Activated naive CD4-positive, alpha-beta T cell treated with anti-CD3 and anti-CD28 coated beads for 36 hours (primary cell): ENCODE measurements at places on chromosomes 12 and 14.
A peak's percentile ranks its signal among the peaks of the same experiment; 100 is the strongest.

DNA sequence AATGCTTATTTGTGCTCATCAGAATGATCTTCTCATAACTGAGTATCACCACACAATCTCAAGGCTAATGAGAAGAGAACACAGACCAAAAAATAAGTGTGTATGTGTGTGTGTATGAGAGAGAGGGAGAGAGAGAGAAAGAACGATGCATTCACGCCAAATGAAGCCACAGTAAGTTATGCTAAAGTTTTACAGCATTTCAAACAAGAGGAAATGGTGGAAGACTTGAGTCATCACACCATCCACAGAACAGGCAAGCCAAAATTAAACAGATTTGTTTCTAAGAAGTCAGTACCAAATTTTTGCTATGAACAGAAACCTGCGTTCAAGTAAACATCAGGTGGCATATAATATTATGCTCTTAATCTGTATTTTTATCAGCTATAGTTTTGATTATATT lies 141.2 kb downstream of the MED13L start:
- peak; percentile 33 for DNase-seq

GRCh38 chr14:103008126-103008525 lies 49.2 kb downstream of the CDC42BPB start:
- no peak for DNase-seq

GRCh38 chr14:20421267-20421666 lies 8.0 kb upstream of the TEP1 start:
- DNase-seq: no peak

DNA sequence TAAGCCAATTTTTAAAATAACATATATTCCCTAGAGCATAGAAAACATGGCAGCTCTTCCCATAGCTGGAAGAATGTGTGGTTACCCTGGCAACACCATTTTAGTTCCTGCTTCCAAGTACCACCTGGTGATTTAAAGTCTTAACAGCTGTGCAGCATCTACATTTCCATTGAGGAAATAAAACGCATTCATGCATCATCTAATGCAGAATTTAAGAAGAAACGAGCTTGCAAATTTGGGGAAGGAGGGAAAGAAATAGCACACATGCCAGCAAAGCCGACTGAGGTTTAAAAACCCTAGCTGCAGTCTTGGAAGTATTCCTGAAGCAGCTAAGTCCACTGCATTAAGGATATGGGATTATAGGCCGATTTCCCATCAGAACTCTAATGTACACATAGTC lies 22.8 kb upstream of the SLC38A2 start:
- no peak for DNase-seq

DNA sequence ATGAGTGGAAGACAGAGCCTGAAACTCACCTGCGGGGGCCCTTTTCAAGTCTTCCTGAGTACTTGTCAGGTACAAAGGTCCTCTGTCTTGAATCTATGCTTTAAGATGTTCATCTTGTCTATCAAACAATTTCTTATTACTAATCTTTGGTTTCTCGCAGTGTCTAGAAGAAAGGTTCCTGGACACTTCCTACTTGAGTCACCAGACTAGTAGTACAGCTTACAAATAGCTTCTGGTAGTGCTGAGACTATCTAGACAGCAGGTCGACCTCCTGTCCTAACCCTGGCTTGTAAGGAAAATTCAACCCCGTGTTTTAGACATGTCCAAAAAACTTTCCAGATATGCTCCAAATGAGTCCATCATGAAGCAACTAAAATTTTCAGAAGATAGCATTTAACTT lies 11.2 kb upstream of the ARID2 start:
- DNase-seq: no peak

GRCh38 chr12:24933694-24934407 lies 15.1 kb downstream of the BCAT1 start:
- DNase-seq: no peak

DNA sequence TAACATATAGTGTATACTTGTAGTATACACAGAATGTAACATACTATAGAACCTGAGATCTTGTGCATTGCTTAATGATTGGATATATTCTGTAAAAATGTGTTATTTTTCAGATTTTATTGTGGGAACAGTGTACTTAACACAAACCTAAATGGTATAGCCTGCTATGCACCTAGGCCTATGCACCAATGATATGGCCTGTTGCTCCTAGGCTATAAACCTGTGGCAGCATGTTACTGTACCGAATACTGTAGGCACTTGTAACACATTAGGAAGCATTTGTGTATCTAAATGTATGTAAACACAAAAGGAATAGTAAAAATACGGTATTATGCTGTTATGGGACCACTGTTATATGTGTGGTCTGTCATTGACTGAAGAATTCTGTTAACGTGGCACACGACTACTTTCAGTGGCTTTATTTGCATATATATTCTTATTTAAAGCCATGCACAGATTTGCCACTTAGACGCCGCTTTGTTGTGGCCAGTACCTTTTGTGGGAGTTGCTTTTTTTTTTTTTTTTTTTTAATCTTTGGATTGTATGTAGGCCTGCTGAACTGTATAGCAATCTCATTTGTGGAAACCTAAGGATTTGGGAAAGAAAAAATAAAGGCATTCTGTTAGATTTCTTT lies 7.4 kb downstream of the PAPOLA start:
- no peak for DNase-seq

DNA sequence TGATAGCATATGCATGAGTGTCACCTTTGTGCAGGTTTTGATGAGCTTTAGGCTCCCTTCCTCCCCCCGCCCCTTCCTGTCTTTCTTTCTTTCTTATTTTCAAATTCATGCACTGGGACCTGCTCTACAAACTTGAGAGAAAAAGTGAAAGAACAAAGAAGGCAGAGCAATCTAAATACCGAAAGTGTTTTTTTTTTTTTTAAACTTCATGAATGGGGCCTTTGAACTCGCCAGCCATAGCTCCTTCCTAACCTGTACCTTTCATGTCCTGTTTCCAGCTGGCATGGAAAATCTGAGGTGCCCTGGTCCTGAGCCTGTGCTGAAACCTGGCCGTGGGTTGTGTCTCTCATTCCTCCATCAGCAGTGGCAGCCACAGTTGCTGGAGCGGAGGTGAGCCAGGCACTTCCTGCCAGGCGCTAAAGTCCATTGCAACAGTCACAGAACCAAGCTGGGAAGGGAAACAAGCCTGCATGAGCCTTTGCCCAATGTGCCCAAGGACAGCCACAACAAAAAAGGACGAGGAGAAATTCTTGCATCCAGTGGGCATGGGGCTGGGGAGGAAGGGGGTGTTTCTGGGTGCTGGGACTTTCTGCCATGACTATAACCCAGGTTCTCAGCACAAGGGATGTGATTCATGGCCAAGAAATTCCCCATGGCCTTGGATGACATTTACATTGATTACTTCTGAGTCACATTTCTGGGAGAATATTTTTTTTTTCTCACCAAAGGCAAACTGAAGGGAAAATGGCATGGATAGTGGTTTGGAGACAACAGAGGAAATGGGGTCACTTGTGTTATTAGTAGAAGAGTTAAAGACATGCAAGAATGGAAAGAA lies 102.7 kb downstream of the TMEM30B start:
- peak; percentile 78 for DNase-seq

DNA sequence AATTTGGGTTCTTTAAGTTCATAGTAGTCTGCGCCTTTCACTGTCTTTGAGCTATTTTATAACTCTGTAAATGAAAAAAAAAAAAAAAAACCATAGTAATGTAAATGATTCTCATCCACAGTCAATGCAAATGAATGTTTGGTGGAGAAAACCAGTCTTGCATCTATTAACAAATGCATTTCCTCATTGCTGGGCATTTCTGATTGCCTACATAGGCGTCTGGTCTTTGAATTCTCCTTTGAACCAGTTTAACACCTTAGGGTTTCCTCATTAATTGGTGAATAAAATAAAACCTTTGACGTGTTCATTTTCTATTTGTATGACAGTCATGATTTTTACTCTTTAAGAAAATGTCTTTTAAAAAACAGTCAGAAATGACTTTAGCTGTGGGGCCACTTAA lies 114.8 kb downstream of the C12orf75 start:
- DNase-seq: no peak

- no peak for DNase-seq
Measured at GRCh38 chr12:83145325-83145840, 458.7 kb downstream of the TMTC2 start.

GRCh38 chr14:98456231-98456630 lies 815.8 kb downstream of the BCL11B start:
- DNase-seq: no peak

- no peak for DNase-seq
Measured at GRCh38 chr14:49516286-49516685, 69.9 kb downstream of the RPS29 start.

- DNase-seq: peak; percentile 26
Measured at GRCh38 chr14:22319526-22320361, 269.3 kb downstream of the DAD1 start.

- no peak for DNase-seq
Measured at GRCh38 chr12:45406988-45407850, 191.3 kb downstream of the ANO6 start.

DNA sequence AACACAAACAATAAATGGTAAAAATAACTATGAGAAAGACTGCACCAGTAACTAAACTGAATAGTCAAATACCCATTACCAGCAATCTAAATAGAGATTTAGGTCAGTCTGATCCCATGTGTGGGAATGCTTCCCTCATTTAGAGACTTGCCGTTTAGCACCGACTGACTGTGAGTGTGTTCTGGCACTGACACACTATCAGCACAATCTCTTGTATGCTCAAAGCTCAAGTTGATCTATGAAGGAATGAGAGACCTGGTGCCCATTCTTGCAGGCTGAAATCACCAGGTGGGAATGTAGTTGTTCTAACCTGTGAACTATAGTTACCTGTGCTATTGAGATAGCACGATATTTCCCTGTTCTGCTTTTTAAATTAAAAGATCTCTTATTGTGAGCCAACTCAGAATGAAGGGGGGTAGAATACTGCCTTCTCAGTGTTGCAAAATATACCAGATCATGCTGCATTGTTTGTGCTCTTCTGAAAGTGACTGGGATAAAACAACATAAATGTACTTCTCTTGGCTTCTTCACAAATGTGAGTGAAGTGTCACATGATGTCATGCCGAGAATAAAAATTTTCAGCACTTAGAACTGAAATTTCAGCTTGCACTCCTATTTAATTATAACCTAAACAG lies 99.6 kb downstream of the LIN7A start:
- no peak for DNase-seq

- DNase-seq: no peak
Measured at GRCh38 chr12:71567537-71567936, 96.1 kb downstream of the ZFC3H1 start.

GRCh38 chr12:109873653-109874052 lies 6.7 kb downstream of the GLTP start:
- DNase-seq: no peak

GRCh38 chr14:93976477-93977057 lies at the start of gene ASB2:
Gene ASB2 (minus strand): TSS chr14:93976570. CDS start chr14:93964539, 12,031 bp downstream.
- peak; percentile 67 for DNase-seq

DNA sequence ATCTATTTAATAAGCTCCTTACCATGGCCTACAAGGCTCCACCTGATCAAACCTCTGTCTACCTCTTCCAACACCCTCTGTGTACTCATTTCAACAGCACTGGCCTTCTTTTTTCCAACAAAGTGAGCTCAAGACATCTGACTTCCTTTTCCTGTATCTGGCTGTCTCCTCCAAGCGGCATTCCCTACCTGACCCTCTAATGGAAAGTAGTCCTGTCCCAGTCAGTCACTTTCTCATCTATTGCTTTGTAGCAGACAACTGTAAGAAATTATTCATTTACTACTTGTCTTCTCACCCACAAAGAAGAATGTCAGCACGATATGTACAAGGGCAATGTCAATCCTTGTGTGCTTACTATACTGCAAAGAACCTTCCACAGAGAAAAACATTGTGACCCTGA lies 149.6 kb downstream of the MED13L start:
- DNase-seq: no peak

DNA sequence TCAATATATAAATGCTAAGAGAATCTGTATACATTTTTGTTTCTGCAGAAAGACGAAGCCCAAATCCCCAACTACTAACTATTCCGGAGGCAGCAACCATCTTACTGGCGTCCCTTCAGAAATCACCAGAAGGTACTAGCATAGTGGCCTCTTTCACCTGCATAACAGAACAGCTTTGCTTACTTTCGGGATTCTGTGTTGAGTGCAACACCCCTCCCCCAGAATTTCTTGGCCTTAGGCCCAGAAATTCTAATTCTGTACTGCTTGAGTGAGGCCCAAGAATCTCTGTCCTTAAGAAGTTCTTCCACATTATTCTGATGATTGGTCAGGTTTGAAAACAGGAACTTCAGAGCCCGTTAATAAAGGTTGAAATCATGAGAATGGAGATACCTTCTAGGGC lies 2.9 kb downstream of the SPX start:
- DNase-seq: no peak

- no peak for DNase-seq
Measured at GRCh38 chr12:10241290-10241689, 28.6 kb downstream of the GABARAPL1 start.

DNA sequence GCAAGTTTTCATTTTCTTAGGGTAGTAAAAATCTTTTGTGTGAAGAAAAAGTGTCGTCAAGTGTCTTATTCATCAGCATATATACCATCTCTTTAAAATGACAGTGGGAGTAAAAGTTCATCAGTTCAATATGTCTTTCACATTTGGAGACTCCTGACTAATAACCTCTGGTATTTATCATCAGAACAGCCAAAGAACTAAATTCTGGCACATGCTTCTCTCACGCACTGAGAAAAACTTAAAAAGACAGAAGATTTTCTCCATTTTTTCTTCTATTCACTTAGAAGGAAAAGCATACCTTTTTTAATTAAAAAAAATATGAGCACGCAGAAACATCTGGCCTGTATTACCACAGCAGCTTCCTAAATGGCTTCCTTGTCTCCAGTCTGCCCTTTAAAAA lies 265.7 kb downstream of the AKAP6 start:
- DNase-seq: no peak

- no peak for DNase-seq
Measured at GRCh38 chr12:64729909-64730587, 29.2 kb downstream of the GNS start.

GRCh38 chr12:41032386-41032785 lies 155.7 kb upstream of the PDZRN4 start:
- no peak for DNase-seq

DNA sequence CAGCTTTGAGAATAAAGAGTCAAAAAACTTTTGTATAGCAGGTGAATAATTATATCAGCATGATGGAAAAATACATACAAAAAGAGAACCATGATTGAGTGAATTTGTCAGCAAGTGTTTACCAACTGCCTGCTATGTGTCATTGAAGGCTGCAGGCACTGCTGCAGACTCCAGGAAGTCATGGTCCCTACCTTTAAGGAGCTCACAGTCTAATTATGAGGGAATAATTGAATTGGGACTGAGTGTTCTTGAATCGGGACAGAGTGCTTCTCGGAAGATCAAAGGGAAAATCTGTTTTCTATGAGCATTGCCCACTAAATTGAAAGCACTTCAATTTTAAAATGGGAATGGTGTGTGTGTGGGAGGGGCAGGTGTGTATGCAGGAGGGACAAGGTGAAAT lies 9.5 kb downstream of the OR10AD1 start:
- no peak for DNase-seq

DNA sequence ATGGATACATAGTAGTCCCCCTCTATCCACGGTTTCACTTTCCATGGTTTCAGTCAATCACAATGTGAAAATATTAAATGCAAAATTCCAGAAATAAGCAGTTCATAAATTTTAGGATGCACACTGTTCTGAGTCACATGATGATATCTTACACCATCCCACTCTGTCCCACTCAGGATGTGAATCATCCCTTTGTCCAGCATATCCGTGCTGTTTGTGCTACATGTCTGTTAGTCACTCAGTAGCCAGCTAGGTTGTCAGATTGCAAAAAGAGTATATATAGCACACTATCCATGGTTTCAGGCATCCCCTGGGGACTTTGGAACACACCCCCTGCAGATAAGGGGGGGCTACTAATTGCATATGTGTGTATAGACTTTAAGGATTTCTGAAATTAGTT lies 8.1 kb upstream of the NAA30 start:
- DNase-seq: no peak

- no peak for DNase-seq
Measured at GRCh38 chr12:132196038-132196872, 52.0 kb downstream of the NOC4L start.
